ENCODE measurements at places on chromosomes 3 and 15. TPM values are rescaled to one million over a fixed set of nuclear protein-coding genes. Genes with fewer than 3 reads are reported as not detected.
A peak's percentile ranks its signal among the peaks of the same experiment; 100 is the strongest.

GRCh38 chr3:58307639-58308215 lies 1.4 kb downstream of the HTD2 start:
- no peak for DNase-seq

DNA sequence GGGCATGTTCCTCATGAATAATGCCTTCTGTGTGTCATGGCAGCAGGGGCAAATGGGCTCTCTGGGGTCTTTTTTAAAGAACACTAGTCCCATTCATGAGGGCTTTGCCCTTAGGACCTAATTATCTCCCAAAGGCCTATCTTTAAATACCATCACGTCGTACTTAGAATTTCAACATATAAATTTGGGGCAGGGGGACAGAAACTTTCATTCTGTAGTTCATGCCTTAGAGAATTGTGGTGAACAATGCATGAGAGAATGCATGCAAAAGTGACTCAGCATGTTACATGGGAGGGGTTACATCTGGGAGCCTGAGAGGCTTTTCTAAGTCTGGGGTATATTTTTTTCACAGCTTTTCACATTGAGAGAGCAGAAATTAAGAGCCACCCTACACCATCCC lies 208.5 kb upstream of the ROPN1 start:
- DNase-seq, result no peak

GRCh38 chr3:52270252-52270754 lies 8.1 kb downstream of the WDR82 start:
- DNase-seq, result no peak

- no peak for DNase-seq
Observed at GRCh38 chr3:185999221-185999620, 61.4 kb upstream of the TRA2B start.

- DNase-seq, result no peak
Observed at GRCh38 chr15:38084289-38084688, 149.8 kb downstream of the TMCO5A start.

- DNase-seq, result no peak
Observed at GRCh38 chr3:135215516-135215915, 420.5 kb downstream of the EPHB1 start.

GRCh38 chr3:111803123-111803593 lies 55.9 kb upstream of the PHLDB2 start:
- no peak for DNase-seq

DNA sequence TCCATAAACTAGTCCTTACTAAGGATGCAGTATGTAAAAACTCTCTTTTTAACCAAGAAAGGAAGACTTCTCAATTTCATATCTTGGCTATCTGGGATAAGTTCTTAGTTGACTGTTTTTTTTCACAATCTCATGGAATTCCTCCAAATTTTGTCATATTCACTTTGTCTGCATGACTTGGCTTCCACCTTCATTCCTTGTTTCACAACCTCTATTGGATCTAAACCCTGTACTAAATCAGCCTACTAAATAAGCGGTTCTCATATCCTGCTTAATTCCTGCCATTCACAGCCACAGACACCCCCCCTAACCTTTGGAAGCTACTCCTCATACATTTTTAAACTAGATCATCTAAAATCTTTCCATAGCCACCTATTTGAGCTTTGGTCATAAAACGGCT lies 370.6 kb upstream of the NAALADL2 start:
- DNase-seq, result no peak

GRCh38 chr3:177329854-177330253 lies 132.6 kb upstream of the TBL1XR1 start:
- DNase-seq, result no peak

DNA sequence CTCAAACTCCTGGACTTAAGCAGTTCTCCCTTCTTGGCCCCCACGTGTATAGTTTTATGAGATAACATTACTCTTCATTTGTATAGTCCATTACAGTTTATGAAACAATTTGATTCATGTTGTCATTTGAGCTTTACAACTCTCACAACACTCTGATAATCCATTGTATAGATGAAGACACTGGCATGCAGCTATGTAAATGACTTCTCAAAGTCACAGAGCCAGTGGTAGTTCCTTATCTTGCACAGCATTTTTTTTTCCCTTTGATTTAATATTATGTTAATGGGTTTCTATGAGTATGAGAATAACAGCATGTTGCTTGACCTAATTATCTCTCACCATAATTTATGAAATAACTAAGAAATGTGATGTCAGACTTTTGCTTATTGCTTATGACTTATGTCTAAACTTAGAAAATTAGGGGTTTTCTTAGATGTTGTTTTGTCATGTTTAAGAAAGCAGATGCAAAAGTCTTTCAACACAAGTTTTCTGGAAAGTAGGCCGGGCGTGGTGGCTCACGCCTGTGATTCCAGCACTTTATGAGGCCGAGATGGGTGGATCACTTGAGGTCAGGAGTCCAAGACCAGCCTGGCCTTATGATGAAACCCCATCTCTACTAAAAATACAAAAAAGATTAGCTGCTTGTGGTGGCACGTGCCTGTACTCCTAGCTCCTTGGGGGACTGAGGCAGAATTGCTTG lies 13.3 kb downstream of the VPS8 start:
- DNase-seq, result no peak

DNA sequence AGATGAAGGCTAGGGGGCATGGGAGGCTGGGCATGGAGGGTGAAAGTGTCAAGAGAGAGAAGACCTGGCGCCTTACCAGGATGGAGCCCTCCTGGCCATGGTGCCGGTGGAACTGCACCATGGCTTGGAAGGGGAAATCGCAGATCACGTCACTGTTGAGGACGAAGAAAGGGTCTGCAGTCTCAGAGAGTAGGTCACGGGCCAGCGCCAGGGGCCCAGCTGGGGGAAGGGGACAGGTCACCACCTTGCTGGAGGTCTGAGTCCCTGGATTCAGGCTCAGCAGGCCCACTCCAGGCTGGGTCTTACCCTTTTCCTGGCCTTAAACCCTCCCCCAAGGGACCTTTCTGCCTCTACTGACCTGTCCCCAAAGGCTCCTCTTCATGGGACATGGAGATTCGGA lies 855 bp downstream of the GMPPB start:
- no peak for DNase-seq

DNA sequence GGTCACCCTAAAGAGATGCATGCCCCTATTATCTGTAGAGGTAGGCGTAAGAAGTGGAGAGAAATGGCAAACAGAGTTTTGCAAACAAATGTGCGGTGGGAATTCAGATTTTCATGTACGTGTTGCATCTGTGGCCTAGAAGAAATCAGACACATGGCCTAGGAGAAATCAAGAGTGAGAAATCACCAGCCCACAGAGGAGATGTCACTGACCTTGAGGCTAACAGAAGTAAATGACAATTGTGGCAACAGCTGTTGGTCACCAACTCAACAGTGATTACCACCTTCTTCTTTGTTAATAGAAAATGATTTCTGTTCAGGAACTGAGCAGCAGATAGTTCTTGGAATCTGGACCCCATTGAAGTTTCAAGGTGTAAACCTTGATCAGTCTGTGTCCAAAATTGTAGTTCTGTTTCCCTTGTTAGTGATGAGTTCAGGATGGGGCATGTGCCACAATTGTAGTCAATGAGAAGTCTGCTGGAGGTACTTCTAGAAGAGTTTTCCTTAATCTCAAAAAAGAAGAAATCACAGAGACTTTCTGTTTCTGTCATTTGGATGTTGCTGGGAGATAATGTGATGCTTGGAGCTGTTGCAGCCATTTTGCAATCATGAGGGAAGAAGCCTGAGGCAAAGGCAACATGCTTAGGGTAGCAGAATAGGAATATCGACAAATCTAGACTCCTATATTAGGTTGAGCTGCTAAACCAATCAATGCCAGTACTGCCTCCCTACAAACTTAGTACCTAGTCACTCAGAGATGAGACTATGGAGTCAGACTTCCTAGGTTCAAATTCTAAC lies 34.3 kb upstream of the RFTN1 start:
- no peak for DNase-seq

- no peak for DNase-seq
Observed at GRCh38 chr3:153171256-153171655, 9.2 kb downstream of the RAP2B start.

DNA sequence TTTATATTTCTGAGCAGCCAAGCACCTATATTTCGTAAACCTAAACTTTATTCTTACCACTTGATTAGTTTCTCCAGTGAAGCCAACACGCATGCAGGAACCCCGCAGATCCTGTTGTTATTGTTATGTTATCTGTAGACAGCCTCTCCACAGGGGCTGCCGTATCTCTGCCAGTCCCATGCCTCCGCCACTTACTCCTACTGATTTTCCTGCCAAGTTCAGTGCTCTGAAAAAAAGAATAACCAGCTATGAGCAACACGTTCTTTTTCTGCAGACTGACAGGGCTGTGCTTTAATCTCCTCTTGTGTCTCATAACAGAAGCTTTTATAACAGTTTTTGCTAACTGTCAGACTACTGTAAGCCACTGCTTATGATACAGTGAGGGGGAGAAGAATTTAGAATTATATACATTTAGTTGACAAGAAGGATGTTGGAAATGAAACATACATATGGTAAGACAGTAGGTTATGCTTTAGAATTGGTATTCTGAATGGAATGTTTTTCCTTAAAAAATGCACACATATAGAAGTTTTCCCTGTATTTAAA lies 347.4 kb downstream of the SI start:
- DNase-seq, result no peak

- no peak for DNase-seq
Observed at GRCh38 chr3:66386925-66387650, 113.7 kb downstream of the LRIG1 start.

- no peak for DNase-seq
Observed at GRCh38 chr15:49801796-49802195, 180.9 kb downstream of the DTWD1 start.

DNA sequence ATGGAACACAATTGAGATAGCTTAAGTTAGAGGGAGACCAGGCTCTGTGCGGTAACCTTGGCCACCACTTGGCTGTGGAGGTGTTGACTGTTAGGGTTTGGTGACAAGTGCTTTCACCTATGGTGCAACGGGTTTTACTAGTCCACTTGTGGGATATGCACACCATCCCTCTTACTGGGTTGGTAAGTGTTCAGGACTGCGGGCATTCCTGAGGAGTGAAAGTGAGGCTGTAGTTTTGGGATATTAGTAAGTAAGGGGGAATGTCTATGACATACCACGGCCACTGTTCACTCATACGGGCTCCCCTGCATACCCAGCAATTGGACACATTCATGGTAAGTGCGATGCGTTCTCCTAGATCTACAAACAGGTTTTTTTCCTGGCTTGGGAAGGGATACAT lies 8.0 kb upstream of the RAD54L2 start:
- no peak for DNase-seq

- no peak for DNase-seq
Observed at GRCh38 chr15:48868536-48868935, 9.4 kb upstream of the EID1 start.

GRCh38 chr3:52978109-52978754 lies 67.6 kb downstream of the SFMBT1 start:
- DNase-seq, result no peak

DNA sequence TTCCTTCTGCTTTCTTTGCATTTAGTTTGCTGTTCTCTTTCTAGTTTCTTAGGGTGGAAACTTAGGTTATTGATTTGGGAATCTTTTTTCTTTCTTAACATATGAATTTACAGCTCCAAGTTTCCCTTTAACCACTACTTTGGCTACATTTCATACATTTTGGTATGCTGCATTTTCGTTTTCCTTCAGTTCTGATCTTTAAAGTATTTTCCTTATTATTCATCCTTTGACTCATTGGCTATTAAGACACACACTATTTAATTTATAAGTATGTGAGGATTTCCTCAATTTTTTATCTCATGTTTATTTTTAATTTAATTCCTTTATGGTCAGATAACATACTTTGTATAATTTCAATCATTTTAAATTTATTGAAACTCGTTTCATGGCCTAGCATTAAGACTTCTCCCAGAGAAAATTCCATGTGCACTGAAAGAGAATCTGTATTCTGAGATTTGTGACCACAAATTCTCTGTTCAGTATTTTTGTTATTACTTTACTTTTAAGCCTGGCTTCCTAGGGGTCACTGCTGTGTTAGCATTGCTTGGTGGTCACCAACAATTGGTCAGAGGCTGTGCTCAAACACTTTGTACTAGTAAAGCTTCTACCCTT lies 87.7 kb downstream of the CFAP20DC start:
- no peak for DNase-seq

GRCh38 chr3:126525853-126526667 lies 2.1 kb downstream of the CHST13 start:
- peak; percentile 42 for DNase-seq

GCSAM gene
- total RNA-seq, result 0.12 TPM

RTP2 gene
- total RNA-seq, result not detected

DYNLT2B gene
- 2.6 TPM for total RNA-seq

PCOLCE2 gene
- total RNA-seq, result 3.1 TPM

PRR23A gene
- total RNA-seq, result not detected

ABI3BP gene
- 4.7 TPM for total RNA-seq

Data from right lobe of liver (tissue), 6 donors.